Activated T-cell treated with anti-CD3 and anti-CD28 coated beads, Interleukin-2, amount 50 U/mL, for 48 hours (primary cell): ENCODE measurements at places on chromosomes 1 and 21.

- DNase-seq, result no peak
These were observed 669.9 kb upstream of the NR5A2 start for GRCh38 chr1:199357599-199357998.

GRCh38 chr1:12163210-12163609 lies 3.6 kb upstream of the TNFRSF1B start:
- DNase-seq, result no peak

DNA sequence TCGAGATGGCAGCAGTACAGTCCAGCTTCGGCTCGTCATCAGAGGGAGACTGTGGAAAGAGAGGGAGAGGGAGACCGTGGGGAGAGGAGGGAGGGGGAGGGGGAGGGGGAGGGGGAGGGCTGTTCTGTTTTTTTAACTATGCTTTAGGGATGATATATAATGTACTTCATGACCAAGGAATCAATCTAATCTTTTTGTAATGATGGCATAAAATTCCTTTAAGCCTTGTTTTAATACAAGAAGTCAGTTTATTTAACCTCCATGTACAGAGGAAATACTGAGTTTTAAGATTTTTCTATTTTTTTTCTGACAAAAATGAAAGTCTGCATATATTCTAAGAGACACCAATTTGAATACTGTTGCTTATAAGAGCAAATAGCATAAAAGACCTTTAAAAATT lies 41.9 kb downstream of the PTBP2 start:
- no peak for DNase-seq

DNA sequence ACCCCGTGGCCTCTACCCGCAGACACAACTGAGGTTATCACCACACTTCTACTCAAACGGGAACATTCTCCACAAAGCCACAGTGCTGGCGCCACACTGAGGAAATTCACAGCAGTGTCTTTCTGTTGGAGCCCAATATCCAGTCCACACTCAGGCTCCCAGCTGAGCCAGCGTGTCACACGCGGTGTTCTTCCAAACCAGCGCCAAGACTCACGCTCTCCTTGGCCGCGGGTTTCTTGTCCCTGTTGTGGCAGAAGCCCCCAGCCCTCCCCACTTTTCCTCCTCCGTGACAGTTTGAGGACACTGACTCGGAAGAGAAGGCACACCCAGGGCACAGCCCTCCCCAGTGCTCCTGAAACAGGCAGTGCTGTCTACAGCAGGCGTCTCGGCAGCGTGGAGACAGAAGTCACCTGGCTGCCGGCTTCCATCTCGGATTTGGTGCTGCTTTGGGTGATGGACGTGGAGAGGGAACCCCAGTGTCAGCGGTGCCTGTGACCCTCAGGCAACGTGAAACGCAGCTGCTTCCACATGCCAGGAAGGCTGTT lies 35.4 kb upstream of the AGPAT3 start:
- no peak for DNase-seq

DNA sequence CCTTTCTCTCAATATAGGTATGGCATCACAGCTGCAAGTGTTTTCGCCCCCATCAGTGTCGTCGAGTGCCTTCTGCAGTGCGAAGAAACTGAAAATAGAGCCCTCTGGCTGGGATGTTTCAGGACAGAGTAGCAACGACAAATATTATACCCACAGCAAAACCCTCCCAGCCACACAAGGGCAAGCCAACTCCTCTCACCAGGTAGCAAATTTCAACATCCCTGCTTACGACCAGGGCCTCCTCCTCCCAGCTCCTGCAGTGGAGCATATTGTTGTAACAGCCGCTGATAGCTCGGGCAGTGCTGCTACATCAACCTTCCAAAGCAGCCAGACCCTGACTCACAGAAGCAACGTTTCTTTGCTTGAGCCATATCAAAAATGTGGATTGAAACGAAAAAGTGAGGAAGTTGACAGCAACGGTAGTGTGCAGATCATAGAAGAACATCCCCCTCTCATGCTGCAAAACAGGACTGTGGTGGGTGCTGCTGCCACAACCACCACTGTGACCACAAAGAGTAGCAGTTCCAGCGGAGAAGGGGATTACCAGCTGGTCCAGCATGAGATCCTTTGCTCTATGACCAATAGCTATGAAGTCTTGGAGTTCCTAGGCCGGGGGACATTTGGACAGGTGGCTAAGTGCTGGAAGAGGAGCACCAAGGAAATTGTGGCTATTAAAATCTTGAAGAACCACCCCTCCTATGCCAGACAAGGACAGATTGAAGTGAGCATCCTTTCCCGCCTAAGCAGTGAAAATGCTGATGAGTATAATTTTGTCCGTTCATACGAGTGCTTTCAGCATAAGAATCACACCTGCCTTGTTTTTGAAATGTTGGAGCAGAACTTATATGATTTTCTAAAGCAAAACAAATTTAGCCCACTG lies 11.5 kb downstream of the HIPK1 start:
- peak; percentile 69 for DNase-seq

DNA sequence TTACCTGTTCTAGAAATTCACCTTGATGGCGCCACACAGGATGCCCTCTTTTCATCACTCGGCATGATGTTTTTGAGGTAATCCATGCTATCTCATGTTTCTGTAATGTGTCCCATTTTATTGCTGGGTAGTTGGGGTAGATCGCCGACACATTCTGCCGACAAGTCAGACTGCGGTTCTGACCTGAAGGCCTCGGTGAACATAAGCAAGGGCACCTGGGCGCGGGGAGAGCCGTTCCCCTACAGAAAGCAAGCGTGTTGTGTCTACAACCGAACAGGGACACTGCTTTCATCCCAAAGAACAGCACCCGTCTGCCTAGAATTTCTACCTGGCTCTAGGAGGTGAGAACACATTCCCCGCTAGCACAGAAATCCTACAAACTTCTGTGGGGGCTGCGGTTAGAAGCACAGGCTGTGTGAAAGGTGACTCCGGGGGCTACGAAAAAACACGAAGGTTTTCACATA lies 149.2 kb downstream of the PPIAL4G start:
- DNase-seq, result peak; percentile 64

DNA sequence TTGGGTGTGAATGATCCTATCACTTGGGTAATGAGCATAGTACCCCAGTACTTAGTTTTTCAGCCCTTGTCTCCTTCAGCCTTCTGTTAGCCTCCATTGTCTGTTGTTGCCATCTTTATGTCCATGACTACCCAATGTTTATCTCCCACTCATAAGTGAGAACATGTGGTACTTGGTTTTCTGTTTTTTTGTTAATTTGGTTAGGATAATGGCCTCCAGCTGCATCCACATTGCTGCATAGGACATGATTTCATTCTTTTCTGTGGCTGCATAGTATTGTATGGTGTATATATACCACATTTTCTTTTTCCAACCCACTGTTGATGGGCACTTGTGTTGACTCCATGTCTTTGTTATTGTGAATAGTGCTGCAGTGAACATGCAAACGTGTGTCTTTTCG lies 39.6 kb upstream of the GPR52 start:
- no peak for DNase-seq
